Stimulated activated CD8-positive, alpha-beta memory T cell treated with anti-CD3 and anti-CD28 coated beads, Interleukin-15, amount 100 ng/mL, for 48 hours (primary cell): ENCODE measurements at places on chromosomes 7 and 10.

GRCh38 chr7:116952635-116953371, 498 bp upstream of the ST7 start:
- DNase-seq: no peak

DNA sequence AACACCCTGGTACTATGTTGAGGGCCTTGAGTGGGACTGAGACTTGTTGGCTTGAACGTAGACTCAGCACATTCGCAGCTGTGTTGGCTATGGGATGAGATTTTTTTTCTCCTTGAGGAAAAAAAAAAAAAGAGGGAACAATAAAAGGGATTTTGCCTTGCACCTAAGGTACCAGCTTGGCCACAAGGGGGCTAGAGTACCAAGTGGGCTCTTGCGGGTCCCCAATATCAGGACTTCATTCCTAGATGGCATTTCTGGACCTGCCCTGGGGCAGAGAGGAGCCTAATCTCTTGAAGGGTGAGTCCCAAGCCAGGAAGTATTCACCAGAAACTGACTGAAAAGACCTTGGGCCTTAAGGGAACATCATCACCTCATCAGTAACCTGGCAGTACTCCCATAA, 1083.6 kb upstream of the PHF14 start:
- no peak for DNase-seq

- DNase-seq: no peak
Measured at GRCh38 chr7:134371536-134371935, 54.8 kb upstream of the SLC35B4 start.

GRCh38 chr10:93715345-93715744, 13.0 kb upstream of the FRA10AC1 start:
- DNase-seq: no peak

DNA sequence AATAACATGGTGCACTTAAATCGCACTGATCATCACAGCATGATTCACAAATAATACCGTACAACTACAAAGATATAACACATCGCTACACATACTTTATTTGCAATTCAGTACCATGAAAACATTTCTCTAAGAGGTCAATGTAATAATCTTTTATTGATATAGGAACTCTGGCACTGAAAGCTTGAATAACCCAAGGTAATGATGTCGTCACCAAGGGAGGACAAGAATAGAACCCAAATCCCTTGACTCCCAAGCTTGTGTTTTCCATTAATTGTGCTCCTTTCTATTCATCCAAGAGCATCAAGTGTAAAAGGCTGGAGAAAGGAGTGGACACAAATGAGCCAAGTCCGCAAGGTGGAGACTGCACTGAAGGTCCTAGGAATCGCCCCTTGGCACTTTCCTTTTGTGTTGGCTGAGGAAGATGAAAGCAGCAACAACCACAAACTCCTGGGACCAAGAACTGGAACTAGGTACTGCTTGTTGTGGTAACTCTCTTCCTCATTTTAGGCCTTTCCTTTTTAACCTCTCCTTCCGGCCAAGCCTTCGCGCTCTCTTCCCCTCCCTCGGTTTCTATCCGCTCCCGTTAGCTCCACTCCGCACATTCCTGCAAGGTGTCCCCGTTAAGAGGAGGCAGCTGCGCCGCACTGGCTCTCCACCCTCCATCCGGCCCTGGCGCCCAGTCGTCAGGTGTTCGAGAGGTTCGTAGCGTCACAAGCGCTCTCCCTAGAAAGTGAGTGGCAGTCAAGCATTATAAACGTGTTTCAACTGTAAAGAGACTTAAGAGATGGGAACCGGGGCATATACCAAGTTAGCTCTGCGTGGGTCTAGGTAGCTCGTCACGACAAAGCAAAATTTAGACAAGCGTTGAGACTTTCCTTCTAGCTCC, 1.0 kb upstream of the CBLL1 start:
- no peak for DNase-seq

GRCh38 chr7:121198502-121198901, 130.3 kb upstream of the WNT16 start:
- no peak for DNase-seq

- no peak for DNase-seq
Measured at GRCh38 chr7:8215648-8216333, 46.2 kb downstream of the ICA1 start.

GRCh38 chr7:114317450-114318098, 97.0 kb upstream of the FOXP2 start:
- DNase-seq: no peak

- no peak for DNase-seq
Measured at GRCh38 chr7:44105832-44106231, 1.7 kb downstream of the AEBP1 start.

DNA sequence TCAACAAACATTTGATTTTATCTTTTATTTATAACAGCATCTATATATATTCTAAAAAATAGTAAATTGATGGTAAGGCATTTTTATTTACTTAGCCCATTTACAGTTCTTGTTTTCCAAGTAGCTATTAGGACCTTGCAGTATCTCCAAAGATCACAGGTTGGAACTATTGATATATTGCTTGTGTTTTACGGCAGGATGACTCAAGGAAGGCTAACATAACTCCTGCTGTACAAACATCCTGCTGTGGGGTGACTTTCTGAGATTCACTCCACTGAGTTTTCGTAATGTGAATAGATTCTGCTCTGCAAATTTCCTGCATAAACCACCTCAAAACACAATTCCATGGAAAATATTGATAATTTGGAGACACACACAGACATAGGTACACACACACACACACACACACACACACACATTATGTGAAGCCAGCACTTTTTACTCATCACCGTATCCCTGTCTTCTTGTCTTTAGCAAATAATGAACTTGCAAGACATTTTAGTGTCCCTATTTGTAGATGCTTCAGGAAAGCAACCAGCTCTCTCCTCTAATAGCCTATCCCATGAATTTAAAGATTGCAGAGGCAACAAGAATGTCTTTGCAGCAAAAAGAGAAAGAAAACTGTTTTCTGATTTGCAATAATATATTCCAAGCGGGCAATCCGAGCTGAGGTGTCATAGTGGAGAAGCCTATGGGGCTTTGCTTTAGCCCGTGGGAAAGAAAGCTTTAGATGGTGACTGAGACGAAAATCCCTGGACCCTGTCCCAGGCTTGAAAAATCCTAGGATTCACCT, 722 bp downstream of the AGR2 start:
- DNase-seq: no peak

- DNase-seq: no peak
Measured at GRCh38 chr7:44173911-44174693, 15.1 kb downstream of the GCK start.

- DNase-seq: no peak
Measured at GRCh38 chr10:29099001-29099400, 189.9 kb upstream of the LYZL1 start.

DNA sequence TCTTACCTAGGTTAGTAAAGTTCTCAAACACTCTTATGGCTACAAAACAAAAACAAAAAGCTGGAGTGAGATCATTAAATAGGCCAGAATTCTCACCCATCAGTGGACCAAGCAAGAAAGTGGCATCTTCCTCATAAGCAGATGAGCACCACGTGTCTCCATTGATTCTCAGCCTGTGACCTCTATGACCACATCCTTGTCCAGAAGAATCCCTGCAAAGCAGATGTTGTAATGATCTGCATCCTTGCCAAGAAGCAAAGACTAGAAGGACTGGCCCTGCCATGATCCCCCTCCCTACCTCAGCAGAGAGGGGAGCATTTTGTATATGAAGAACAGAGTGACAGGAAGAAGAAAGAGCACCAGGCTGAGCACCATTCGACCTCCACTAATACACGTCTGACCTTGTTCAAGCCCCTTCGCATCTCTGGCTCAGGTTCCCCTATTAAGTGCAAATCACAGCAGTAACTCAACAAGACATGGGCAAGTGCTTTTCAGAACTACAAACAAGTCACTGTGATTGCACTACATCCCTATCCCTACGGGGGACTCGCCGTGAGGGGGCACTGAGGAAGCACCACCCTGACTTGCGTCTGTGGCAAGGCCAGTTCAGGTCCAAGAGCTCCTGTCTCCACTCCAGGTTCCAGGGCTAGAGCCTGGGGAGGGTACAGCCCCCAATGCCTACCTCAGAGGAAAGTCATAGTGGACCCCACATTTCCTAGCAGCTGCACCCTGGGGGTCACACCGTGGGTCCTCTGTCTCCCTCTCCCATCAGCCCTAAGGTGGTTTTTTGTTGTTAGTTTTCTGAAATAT, 22.2 kb upstream of the RASSF4 start:
- no peak for DNase-seq

- DNase-seq: no peak
Measured at GRCh38 chr10:13877154-13877909, 290.6 kb downstream of the PRPF18 start.

DNA sequence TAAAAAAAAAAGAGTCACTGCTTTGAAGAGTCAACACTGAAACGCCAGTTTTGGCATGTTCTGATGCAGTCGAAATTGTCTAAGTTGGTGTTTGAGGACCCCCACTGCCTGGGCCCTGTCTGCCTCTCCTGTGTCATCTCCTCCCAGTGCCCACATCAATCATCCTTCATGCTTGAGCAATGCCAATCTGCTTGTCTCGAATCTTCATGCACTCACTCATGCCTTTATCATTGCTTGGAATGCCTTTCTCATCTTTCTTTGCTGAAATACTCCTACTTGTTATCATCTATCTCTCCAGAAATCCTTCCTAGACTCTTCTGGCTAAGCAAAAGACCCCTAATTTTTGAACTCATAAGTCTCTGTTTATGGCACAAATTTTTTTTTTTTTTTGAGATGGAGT, 42.1 kb upstream of the PLPP4 start:
- DNase-seq: no peak

DNA sequence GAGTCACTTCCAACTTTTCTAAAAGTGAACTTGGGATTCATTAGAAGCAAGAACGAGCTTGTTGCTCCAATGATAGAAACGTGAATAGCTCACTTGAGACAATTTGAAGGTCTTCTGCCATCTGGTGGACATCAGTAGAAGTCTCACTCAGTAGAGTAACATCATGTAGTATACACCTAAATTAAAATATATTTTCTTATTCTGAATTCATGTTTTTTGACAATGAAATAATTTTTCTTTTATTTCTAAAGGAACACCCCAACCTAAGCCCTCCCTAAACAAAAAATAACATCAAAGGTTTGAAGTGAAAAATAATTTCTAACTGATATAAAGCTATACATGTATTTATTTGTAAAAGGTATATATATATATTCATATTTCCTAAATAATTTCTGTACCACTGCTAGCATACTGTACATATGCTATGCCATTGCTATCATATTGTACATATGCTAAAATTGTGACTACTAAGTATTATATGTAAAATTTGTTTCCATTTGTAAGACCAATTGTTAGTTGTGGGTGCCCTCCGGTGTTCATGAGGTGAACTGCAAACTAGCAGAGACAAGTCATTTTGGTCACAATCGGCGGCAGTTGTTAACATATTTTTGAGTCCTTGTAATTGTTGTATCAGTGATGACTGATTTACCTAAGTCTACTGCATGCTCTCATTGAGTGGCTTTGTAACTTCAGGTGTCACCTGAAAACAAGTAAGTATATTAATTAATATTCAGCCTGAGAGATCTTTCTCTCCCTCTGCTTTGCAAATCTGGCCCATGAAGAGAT, 121.9 kb downstream of the PTPRZ1 start:
- DNase-seq: peak; percentile 11

- DNase-seq: no peak
Measured at GRCh38 chr7:151469281-151469680, 29.3 kb upstream of the CRYGN start.

DNA sequence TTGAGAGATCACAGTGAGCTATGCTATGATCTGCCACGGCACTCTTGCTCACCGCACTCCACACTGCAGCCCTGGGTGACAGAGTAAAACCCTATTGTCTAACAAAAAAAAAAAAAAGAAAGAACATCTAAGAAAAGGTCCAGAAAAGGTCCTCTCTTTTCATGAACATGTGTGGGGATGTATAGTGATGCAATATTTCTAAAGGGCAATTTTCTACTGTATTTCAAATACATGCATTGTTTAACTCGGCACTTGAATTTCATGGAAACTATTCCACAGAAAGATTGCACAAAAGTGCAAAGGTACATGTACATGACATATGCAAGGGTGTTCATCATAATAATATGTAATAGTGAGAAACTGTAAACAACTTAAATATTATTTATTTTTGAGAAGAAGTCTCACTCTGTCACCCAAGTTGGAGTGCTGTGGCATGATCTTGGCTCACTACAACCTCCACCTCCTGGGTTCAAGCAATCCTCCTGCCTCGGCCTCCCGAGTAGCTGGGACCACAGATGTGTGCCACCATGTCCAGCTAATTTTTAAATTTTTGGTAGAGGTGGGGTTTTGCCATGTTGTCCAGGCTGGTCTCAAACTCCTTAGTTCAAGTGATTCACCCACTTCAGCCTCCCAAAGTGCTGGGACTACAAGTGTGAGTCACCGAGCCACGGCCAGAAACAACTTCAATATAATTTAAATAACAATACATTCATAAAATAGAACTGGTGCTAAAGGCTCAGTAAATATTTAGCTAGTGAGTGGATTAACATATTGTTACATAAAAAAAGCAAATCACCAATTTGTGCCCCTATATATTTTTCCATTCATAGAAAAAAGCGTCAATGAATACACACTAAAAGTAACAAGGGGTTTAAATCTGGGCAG, 1.3 kb upstream of the PPRC1 start:
- no peak for DNase-seq

DNA sequence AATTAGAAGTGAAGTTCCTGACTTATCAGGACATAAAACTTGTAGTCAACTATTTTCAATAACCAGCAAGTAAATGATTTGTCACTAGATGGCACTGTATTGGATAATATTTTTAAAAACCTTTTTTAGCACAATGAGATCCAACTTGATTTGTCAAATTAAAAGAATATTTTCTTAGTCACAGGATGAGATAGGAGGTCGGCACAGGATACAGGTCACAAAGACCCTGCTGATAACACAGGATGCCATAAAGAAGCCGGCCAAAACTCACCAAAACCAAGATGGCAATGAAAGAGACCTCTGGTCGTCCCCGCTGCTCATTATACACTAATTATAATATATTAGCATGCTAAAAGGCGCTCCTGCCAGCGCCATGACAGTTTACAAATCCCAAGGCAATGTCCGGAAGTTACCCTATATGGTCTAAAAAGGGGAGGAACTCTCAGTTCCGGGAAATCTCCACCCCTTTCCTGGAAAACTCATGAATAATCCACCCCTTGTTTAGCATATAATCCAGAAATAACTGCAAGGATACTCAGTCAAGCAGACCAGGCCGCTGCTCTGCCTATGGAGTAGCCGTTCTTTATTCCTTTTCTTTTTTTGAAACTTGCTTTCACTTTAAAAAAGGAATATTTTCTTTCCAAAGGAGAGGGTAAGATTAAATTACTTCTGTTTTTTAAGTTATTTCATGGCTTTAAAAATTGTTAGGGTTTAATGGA, 255.7 kb upstream of the MKLN1 start:
- no peak for DNase-seq

- DNase-seq: no peak
Measured at GRCh38 chr7:91596287-91596686, 284.2 kb downstream of the MTERF1 start.
